Left ventricle myocardium inferior (tissue), 1 donor: ENCODE measurements at places on chromosomes 16 and 17. TPM values are rescaled to one million over a fixed set of nuclear protein-coding genes. Genes with fewer than 3 reads are reported as not detected.
A peak's percentile ranks its signal among the peaks of the same experiment; 100 is the strongest.

DNA sequence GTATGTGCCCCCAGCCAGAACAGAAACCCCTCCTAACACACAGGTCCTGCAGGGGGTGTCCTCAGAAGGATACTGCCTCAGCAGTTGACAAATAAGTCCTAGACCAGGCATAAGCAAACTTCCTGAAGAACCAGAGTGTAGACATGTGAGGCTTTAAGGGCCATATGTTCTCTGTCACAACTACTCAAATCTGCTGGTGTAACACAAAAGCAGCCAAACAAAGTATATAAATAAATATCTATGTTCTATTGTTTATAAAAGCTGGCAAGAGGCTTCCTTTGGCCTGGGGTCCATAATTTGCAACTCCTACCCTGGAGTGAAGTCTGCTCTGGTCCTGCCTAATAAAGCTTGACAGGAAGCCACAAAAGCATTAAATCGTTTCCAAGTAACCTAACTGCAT, 9.9 kb downstream of the FAM83G start:
- no peak for DNase-seq
- H3K36me3 ChIP-seq: no peaks in the 10 kb centered on the region
- no peak overlapping the region for H3K27ac ChIP-seq
- no peaks in the 10 kb centered on the region for H3K27me3 ChIP-seq

GRCh38 chr16:88909431-88910210, 43.2 kb upstream of the PABPN1L start:
- H3K4me1 ChIP-seq: peaks cover 73% of the 10 kb centered on the region
- peaks cover 19% of the 10 kb centered on the region for H3K27me3 ChIP-seq
- peaks cover 10% of the 10 kb centered on the region for H3K36me3 ChIP-seq
- no peak for DNase-seq
- H3K27ac ChIP-seq: peak overlapping the region; percentile 80
- H3K4me3 ChIP-seq: no peak overlapping the region

DNA sequence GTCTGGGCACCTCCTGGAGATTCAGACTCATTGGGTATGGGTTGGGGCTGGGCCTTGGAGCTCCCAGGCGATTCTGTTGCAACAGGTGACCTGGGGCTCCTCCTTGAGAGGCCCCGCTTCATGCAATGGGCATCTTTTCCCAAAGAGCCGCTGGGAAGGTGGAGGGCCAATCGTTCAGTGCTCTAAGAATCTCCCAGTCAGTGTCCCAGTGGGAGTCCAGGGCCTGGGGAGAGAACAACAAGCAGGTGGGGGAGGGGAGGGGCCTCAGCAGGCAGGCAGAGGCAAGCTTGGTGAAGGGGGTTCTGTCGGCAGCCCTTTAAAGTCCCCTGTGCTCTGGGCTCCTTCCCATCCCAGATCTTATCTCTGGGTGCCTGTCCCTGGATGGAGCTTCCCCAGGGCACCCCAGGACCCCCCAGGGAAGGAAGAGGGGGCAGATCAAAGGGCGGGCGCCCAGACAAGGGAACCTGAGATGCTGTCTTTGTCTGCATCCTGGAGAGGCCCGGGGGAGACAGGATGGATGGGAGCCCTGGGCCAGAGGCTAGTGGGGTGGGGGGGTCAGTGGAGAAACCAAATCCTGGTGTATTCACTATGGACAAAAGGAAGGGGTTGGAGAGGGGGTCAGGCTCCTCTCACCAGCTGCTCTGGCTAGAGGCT, 30.5 kb upstream of the NXPH3 start:
- H3K27ac ChIP-seq: no peak overlapping the region
- no peak for DNase-seq
- no peak overlapping the region for H3K4me3 ChIP-seq
- no peaks in the 10 kb centered on the region for H3K36me3 ChIP-seq
- H3K27me3 ChIP-seq: peaks cover 48% of the 10 kb centered on the region

GRCh38 chr17:55317284-55317683, 52.5 kb downstream of the HLF start:
- H3K4me3 ChIP-seq: no peak overlapping the region
- H3K27me3 ChIP-seq: no peaks in the 10 kb centered on the region
- peaks cover 49% of the 10 kb centered on the region for H3K36me3 ChIP-seq
- no peak for DNase-seq
- no peak overlapping the region for H3K27ac ChIP-seq
- no peaks in the 10 kb centered on the region for H3K4me1 ChIP-seq

DNA sequence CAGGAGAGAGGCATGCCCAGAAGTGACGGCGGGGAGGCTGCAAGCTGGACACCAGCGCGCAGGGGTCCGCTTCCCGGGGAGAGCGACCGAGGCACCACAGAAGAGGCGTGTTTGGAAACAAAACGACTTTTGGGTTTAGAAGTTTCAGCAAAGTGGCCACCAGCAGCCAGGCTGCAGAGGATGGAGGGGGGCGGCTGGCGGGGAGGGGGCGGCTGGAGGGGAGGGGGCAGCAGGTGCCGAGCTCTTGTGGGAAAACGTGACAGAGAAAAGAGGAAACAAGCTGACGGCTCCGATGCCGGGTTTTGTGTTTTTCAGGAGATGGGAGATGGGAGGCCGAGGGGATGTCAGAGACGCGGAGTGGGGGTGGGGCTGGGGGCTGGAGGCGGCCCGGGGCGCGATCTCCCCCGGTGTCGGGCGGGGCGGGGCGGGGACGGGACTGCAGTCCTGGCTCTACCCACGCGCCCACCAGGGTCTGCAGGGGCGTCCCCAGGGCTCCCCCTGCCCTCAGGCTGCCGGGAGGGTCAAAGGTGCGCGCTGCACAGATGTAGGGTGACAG, 32.1 kb upstream of the RPH3AL start:
- H3K4me1 ChIP-seq: peaks cover 44% of the 10 kb centered on the region
- peak overlapping the region; percentile 69 for H3K4me3 ChIP-seq
- H3K36me3 ChIP-seq: no peaks in the 10 kb centered on the region
- no peak for DNase-seq

GRCh38 chr17:44069974-44070454, 521 bp upstream of the G6PC3 start:
- H3K27me3 ChIP-seq: no peaks in the 10 kb centered on the region
- DNase-seq: no peak
- peaks cover 12% of the 10 kb centered on the region for H3K36me3 ChIP-seq
- peak overlapping the region; percentile 95 for H3K27ac ChIP-seq
- peaks cover 60% of the 10 kb centered on the region for H3K4me1 ChIP-seq

- peaks cover 16% of the 10 kb centered on the region for H3K27me3 ChIP-seq
- no peak overlapping the region for H3K4me3 ChIP-seq
- H3K4me1 ChIP-seq: no peaks in the 10 kb centered on the region
- H3K27ac ChIP-seq: no peak overlapping the region
- H3K36me3 ChIP-seq: no peaks in the 10 kb centered on the region
- no peak for DNase-seq
These were observed 80.2 kb upstream of the CPHXL start for GRCh38 chr16:75806487-75806886.

DNA sequence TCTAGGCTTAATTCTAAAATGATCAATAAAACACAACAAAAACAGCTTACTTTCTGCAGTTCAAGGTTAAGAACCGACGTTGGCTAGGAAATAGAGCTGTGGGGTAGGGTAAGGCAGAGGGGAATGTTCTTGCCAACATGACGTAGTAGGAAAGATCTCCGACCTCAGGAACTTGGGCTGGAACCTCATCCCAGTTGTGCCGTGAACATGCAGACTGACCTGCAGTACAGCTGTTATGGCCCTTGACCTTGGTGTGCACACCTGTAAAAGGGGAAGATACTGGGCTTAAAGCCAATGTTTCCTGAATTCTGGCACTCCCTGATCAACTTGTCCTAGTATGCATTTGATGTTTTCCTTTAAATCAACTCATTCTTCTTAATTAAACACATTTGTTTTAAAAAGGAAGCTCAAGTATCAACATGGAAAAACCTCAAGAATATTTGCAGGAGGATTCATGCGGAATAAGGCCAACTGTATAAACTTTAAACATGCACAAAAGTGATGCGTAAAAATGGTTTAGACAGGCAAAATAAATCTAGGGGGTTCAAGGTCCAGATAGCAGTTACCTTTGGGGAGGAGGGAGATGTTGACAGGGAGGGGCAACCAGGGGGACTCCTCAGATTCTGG, 14.2 kb upstream of the SLC6A2 start:
- no peak overlapping the region for H3K4me3 ChIP-seq
- peaks cover 79% of the 10 kb centered on the region for H3K27me3 ChIP-seq
- no peak overlapping the region for H3K27ac ChIP-seq
- H3K36me3 ChIP-seq: no peaks in the 10 kb centered on the region
- DNase-seq: no peak

GRCh38 chr17:61723183-61723582, 132.2 kb upstream of the NACA2 start:
- no peaks in the 10 kb centered on the region for H3K27me3 ChIP-seq
- H3K36me3 ChIP-seq: no peaks in the 10 kb centered on the region
- H3K4me3 ChIP-seq: no peak overlapping the region
- no peak overlapping the region for H3K27ac ChIP-seq

- no peak overlapping the region for H3K27ac ChIP-seq
- H3K27me3 ChIP-seq: no peaks in the 10 kb centered on the region
- H3K4me3 ChIP-seq: no peak overlapping the region
- H3K4me1 ChIP-seq: peaks cover 3% of the 10 kb centered on the region
- no peaks in the 10 kb centered on the region for H3K36me3 ChIP-seq
These were observed 256.6 kb upstream of the KCNJ16 start for GRCh38 chr17:69818467-69818866.

DNA sequence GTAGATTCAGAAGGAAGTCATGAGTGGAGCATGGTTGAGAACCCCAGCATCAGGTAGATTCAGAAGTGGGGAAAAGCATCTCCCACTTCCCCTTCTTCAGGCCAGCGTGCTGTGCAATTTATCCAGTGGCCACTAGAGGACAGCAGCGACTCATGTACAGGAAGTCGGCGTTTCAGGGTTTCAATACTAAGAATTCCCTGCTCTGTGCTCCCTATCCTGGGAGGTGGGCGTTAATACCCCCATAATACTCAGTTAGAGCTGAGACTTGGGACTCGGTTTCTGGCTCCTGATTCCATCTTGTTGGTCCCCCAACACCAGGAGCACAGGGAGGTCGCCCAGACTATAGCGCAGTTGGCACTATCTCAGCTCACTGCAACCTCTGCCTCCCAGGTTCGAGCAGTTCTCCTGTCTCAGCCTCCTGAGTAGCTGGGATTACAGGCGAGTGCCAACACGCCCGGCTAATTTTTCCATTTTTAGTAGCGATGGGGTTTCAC, 75.3 kb upstream of the AMZ2 start:
- H3K36me3 ChIP-seq: peaks cover 7% of the 10 kb centered on the region
- H3K27me3 ChIP-seq: no peaks in the 10 kb centered on the region
- no peak overlapping the region for H3K4me3 ChIP-seq
- peak; percentile 62 for DNase-seq
- no peaks in the 10 kb centered on the region for H3K4me1 ChIP-seq

OR1A1 gene
- total RNA-seq: not detected

KRTAP9-6 gene
- not detected for total RNA-seq

TMEM88 gene
- 26.4 TPM for total RNA-seq

PIPOX gene
- 0.60 TPM for total RNA-seq
